CD4-positive, alpha-beta T cell treated with Interleukin-15 for 1 hour (primary cell): ENCODE measurements at places on chromosomes 5 and 9.

DNA sequence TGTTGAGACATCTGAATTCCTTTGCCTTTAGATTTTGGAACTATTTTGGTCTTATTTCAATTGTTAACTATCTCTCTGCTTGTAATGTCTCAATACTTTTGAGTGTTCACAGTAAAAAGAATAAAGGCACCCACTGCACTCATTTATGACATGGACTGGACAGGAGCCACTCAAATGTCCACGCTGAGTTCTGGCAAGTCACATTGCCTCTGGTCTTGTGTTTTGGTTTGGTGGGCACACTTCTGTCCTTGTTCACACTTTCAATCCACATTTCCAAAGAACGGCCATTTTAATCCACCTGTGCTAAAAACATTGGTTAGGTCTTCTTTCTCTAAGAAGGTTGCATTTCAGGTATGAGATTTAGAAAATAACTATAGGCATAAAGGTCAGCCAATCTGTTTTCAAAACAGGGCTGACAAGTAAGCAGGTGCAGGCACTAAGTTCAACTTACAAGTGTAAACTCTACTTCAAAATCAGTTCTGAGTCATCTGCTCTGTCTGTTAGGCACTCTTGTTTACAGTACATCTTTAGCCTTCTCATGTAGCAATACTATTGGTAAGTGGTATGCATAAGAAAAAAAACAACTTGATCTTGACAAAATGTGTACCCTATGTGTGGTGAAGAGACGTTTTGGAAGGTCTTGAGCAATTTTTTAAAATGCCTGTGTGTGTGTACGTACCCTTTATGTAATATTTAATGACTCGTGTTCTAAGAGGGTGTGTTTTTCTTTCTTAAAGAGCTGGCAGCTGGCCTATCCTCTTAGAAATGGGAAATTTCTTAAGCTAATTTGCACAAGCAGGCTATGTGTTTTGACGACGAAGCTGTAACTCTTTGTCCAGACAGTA lies 31.5 kb upstream of the ZFAND5 start:
- DNase-seq: no peak

DNA sequence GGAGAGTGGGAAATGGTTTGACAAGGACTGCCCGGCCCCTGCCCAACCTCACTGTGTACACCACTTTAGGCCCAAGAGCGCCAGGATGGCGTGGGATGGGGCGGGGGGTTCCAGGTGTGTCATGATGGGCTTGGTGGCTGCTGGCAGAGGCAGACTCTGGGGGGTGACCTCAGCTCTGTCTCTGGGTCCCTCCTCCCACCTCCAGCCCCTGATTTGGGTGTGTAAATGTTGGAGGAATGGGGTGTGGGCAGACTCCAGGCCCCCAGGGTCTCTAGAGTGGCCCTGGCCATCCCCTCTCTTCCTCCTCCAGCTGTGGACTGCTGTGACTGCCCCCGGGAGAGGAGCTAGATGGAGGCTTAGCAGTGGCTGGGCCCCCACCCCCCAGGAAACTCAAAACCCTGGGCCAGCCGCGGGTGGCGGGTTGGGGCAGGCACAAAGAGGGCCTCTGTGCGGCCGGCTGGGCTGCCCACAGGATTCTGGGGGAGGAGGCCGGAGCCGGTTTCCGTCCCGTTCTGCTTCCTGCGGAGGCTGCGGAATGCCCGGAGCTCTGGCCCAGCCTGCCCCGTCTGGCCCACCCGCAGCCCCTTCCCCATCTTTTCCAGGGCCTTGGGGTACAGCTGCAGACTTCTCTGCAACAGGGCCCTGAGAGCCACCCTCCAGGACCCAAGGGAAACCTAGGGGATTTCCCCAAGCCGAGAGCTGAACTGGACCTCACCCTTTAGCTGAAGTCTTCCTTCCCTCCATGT lies 23.1 kb downstream of the CXXC5 start:
- DNase-seq: no peak

DNA sequence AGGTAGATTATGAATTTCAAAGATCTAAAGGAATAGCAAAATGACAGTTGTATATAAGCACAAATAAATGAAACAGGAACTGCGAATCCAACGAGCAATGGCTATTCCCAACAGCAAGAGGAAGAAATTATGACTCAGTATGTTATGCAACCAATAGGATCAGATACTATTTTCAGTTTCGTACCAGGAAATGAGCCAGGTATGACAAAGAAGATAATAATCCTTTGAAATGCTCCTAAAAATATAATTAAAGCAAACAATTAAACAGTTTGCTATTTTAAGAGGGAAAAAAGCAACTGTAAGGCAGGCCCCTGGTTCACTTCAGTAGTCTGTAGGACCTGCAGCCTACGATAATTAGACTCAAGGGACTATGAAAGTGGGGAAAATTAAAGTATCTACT lies 58.9 kb downstream of the AUH start:
- DNase-seq: no peak

DNA sequence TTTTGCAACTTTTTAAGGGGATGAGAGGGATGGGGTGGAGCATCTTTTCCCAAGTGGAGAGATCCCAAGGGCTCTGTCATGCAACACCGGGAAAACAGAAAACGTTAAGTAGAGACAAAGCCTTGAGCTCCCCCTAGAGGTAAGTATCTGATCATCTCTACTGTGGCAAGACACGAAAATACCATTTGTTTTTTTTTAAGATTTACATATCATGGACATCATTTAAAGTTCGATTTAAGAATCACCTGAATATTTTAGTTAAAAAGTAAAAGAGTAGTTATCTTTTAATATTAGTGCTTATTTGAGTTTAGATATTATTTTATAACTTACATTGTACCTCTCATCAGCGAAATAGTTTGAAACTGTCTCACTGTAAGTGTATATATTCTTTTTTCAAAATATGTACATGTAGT lies 200.4 kb downstream of the LRRC70 start:
- DNase-seq: no peak

DNA sequence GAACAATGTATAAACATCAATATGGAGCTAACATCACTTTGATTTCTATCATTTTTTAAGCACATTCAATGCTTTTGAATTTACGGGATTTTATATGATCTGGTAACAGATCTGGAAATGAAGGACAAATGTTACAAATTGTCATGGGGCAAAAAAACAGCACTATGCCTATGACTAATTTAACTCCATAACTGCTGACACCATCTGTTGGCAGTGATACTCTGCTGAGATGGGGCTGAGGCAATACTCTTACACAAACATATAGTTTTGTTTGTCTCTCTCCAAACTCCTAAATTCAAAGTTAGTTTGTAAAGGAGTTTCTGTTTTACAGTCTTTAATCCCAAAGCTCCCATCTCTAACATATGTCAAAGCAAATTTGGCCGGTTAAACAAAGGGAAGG lies 132.5 kb upstream of the FER start:
- no peak for DNase-seq
